ENCODE measurements at places on chromosomes 3 and 15.
A peak's percentile ranks its signal among the peaks of the same experiment; 100 is the strongest.

DNA sequence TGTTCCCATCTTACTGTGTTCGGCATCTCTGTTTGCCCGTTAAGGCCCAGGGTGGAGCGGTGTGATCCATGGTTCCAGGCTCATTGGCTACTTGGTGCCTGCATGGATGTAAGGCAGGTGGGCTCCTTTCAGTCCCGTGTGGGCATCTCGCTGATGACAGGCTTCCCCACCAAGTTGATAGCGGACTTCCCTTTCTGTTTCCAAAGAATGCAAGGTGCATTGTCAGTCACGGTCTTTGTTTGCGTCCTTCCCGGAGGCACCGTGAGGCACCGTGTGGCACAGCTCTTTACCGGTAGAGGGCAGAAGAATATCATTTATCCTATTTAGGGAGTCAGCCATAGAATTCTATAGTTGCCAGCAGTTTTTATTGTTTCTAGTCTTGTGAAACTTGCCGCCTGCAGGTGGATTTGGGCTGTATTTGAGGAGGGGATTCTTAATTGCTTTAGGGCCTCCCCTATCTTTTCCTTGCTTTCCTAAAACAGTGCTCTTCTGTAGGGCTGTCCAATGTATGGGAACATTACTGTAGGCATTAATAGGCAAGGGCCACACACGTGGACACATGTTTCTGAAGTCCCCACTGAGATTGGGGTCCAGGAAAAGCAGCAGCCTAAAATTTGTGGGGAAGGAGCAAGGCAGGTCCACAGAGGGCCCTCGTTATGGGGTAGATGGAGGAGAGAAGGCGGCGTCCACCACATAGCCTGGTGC, 244.1 kb downstream of the SLCO3A1 start:
- DNase-seq: peak; percentile 35

DNA sequence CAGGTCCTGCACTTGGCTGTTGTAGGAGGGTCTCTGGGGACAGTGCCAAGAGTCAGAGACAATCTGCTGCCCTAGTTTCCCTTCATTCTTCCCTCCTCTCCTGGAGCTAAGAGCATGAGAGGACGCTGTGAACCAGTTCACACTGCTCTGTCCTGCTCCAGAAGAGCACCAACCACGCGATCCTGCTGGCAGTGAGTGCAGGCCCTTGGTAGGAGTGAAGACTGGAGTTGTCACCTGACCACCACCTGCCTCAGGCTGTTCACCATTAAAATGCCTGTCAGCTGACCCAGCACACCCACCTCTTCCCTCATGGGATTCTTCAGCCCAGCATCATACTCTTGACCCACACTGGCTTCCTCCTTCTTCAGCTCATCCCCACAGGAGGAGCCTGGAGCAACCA, 2.9 kb downstream of the TM6SF1 start:
- no peak for DNase-seq

GRCh38 chr15:101267320-101268104, 9.8 kb downstream of the SELENOS start:
- DNase-seq: no peak

DNA sequence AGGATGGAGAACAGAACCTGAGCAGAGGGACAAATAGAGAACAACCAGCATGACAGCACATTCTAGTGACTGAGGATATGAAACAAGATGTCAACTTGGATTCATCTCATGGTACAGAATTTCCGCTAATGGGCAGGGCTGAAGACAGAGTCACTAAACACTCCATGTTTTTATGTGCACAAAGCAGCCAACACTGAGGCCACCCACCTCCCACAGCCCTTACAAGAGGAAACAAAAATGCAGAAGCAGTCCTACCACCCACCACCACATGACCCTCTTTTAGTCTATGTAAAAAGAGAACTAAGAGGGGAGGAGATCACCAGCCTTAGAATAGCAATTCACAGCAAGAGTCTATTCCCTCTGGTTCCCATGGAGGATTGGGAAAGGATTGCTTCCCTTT, 131.4 kb upstream of the UBE2E2 start:
- DNase-seq: no peak

DNA sequence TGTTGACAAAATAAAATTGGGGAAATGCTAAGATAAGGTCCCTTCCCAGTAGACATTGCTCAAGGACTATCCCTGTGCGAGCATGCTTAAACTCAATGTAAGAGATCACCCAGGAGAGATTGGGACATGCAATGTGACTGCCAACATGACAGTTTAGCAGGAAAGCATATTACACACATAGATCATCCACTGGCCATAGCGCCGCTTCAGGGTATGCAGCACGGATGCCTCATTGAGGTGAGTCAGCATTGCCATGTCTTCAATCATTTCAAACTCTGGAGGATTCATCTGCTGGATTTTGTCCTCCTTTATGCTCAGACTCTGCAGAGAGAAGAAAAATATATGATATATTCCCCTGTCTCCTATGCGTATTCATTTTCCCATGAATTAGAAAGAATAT, 8.9 kb downstream of the MYH15 start:
- no peak for DNase-seq

GRCh38 chr3:44832032-44832431, 29.7 kb upstream of the TMEM42 start:
- no peak for DNase-seq
